ENCODE measurements at places on chromosomes 13 and 19. TPM values are rescaled to one million over a fixed set of nuclear protein-coding genes. Genes with fewer than 3 reads are reported as not detected.

The FLT3 gene
- not detected for total RNA-seq

The TSSK6 gene
- total RNA-seq, result 2.0 TPM

The ZNF112 gene
- total RNA-seq, result 7.6 TPM

The R3HDM4 gene
- 15.4 TPM for total RNA-seq
